ENCODE measurements at places on chromosomes 7 and 10. TPM values are rescaled to one million over a fixed set of nuclear protein-coding genes. Genes with fewer than 3 reads are reported as not detected.

Gene MPLKIP
- 121 TPM for polyA plus RNA-seq

Gene CPA1
- not detected for polyA plus RNA-seq

Gene EIF5AL1
- 0.37 TPM for polyA plus RNA-seq

Gene IFIT1B
- not detected for polyA plus RNA-seq

Gene WNT8B
- not detected for polyA plus RNA-seq

Gene TMEM196
- polyA plus RNA-seq = not detected

Gene GOLGA7B
- polyA plus RNA-seq = 0.03 TPM

Gene LGI1
- not detected for polyA plus RNA-seq

Gene GLRX3
- polyA plus RNA-seq = 184 TPM

Gene NACAD
- not detected for polyA plus RNA-seq

Gene PLPP4
- polyA plus RNA-seq = not detected

Gene ANKRD30A
- polyA plus RNA-seq = not detected

Gene MOGAT3
- not detected for polyA plus RNA-seq

Gene RADIL
- polyA plus RNA-seq = 5.4 TPM
